Fibroblast of skin of right quadriceps (primary cell): ENCODE measurements at places on chromosomes 5 and 9.

DNA sequence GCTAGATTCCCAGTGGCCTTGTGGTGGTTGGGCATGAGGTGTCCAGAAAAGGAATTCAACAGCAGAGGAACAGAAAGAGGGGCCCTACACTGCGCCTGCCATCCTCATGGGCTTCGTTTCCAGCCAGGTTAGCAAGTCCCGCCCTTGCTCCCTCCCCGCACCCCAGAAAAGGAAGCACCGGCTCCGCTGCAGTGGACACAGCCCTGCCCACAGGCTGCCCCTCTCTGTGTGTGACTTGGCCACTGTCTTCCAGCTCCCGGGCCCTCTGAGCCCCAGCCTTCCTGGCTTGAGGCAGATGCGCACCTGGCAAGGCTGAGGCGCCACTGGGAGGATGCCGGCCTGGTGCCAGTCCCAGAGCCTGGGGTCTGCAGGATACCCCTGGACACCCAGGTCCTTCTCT, 305.0 kb upstream of the IRX4 start:
- DNase-seq = no peak

GRCh38 chr5:154421868-154422267, 23.9 kb upstream of the SAP30L start:
- no peak for DNase-seq

DNA sequence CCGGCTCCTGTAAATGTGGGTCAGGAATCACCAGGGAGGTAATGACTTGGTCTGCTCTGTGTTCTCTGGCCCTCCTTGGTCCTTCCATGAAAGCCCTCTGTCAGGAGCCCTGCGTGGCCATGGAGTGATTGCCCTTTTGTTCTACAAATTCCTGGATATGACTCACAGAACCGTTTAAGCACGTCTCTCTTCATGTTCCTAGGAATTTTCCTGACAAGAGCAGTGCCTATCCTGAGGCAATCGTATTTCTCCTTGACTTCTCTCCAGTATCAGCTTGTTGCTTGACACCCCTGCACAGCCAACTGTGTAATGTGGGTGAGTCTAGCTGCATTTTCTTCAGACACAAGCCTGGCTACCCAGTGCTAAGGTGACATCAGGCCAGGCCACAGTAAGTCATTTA, 274.3 kb upstream of the ZNF462 start:
- peak; percentile 62 for DNase-seq

DNA sequence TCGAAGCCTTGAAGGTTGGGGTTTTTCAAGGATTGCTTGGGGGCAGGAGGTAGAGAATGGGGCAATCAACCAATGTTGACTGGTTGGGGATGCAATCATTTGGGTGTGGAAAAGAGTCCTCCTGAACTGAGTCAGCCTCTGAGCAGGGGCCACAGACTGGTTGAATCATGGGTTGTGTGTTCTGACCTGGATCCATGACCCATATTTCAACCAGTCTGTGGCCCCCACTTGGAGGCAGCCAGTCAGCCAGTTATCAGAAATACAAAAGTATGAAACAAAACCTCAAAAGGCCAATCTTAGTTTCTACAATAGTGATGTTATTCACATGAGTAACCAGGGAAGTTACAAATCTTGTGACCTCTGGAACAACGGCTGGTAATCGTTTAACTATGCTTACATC, 81.4 kb upstream of the RANBP6 start:
- peak; percentile 17 for DNase-seq

DNA sequence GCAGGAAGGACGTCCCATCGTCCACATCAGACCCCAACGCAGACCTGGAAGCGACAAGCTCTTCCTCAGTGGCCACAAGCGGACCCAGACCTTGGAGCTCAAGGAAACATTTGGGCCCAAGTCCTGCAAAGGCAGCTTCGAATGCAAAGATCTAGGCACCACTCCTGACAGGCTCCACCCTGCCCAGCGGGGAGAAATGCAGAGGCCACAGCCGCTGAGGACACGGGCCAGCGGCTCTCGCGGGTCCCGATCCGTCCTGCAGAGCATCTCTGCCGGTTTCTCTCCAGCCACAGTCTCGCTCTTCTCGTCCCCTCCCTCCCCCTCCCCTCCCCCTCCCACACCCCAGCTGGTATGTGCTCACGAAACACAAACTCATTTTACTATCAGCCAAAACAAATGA, 4.9 kb downstream of the SOHLH1 start:
- no peak for DNase-seq
